Thoracic aorta (tissue), 2 donors: ENCODE measurements at places on chromosomes 6 and 20.

DNA sequence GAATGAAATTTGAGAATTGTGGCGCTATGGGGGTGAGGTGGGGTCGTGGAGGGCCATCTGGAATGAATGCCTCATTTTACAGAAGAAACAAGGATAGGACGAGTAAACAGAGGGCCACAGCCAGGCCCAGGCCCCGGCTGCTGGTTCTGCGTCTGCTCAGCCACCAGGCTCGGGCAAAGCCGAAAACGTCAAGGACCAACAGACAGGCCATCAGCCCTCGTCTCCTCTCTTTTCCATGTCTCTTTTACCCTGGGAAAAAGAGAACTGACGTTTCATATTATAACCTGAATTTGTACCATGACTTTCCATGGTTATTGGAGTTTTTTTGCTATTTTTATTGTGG lies 212.4 kb upstream of the ARID1B start:
- DNase-seq = no peak

DNA sequence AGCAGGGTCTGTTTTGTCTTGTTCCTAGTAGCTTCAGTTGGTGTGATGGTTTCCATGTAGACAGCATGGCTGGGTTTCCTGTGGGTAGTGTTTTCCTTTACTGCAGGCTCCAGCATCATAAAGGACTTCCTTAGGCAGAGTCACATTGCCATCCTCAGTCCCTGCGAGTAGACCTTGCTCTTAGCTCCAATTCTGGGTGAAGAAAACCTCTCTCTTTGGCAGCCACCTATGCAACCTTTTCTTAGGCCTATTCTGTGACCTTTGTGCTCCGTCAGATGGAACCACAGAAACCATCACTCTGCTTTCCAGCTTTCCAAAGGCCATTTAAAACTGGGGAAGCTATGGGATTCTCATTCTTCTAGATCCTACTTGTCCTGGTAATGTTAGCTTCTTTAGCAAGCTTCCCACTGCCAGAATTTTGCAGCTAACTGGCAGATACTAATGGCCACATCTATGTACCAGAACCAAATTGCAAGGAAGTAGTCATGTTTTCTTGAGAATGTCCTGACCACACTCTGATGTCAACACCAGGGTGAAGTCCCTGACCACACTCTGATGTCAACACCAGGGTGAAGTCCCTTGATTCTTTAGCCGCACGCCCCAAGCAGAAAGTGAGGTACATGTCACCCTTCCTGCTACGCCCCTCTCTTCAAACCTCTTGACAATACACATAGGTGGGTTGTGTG lies 646.6 kb upstream of the HS3ST5 start:
- DNase-seq = no peak

DNA sequence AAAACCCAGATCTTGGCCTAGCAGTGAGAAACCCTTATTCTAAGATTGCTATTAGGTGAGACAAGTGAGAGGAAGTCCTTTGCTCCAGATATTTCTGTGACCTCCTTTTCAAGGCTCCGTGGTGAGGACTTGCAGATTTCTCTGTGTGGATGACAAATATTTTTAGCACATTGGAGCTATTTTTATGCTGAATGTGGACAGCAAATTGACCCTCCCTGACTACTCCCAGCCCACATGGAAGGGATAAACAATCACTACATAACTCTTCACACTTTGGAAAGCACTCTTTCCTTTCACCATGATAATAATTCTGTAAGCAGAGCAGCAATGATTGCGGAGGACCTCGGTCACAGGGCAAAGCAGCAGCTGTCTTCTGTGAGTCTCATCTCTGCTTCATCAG lies 88.0 kb upstream of the ADGRF1 start:
- DNase-seq = no peak

DNA sequence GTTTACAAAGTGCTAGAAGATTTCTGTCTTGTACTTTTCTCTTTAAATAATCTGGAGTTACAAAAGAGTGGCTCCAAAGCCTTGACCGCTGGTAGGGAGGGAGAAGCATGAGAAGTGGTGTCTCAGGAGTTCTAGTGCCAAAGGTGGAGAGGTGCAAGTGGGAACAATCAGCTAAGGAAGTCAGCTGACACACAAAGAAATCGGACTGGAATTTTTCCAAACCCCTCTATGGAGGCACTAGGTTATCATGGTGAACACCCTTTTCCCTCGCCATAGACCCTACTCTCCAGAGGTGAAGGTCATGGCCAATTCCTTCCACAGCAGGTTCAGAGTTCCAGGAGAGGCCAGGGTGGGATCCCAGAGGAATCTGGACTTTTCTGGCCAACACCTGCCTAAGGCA lies 14.8 kb downstream of the PLAGL2 start:
- DNase-seq = no peak

GRCh38 chr6:43977404-43978111 lies 149.7 kb downstream of the MRPL14 start:
- DNase-seq = no peak

GRCh38 chr20:39623584-39624234 lies 661.6 kb downstream of the DHX35 start:
- no peak for DNase-seq
